ENCODE measurements at places on chromosomes 13 and 19.

- no peak for DNase-seq
These were observed 38.7 kb downstream of the ELF1 start for GRCh38 chr13:40980461-40980860.

DNA sequence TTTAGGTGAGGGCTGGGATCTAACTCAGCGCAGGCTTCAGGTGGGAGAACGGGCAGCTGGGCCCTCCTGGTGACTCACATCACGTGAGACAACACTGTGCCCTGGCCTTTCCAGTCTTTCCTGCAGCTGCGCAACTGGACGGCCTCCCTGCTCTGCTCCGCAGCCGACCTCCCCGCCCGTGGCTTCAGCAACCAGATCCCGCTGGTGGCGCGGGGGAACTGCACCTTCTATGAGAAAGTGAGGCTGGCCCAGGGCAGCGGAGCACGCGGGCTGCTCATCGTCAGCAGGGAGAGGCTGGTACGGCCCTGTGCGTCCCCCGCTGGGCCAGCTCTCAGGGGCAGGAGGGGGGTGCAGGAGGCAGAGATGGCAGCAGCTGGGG, 8.8 kb downstream of the SPPL2B start:
- DNase-seq = no peak

GRCh38 chr19:44303976-44304568, 753 bp downstream of the ZNF235 start:
- no peak for DNase-seq

GRCh38 chr13:27962982-27963381, 6.1 kb downstream of the CDX2 start:
- DNase-seq = no peak

DNA sequence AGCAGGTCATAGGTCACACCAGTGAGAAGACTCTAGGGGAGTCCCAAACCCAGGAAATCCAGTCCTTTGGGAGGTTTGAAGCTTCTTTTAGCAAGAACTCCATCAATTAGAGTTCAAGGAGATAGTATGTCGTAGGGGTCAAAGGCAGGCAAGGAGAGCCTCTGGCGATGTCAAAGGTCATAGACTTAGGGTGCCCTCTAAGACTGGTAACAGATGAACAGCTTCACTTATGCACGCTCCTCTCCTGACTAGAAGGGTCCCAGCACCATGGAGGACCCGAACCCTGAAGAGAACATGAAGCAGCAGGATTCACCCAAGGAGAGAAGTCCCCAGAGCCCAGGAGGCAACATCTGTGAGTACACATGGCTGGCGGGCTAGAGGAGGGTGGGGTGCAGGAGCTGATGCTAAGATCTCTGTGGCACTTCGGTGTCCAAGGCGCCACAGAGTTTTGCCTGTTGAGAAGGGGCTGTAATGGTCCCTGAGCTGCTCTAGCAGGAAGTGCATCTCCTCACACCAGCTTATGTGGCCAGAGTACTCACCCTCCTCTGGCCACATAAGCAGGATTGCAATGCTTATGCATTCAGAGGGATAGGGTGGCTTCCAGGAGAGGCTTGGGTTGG, 557 bp downstream of the ZNF576 start:
- DNase-seq = no peak

GRCh38 chr13:24253520-24254145, 55.7 kb upstream of the C1QTNF9 start:
- DNase-seq = no peak

GRCh38 chr13:30415430-30416030, 6.8 kb upstream of the UBE2L5 start:
- DNase-seq = no peak

- no peak for DNase-seq
These were observed 383.4 kb downstream of the IRS2 start for GRCh38 chr13:109403012-109403421.

- DNase-seq = no peak
These were observed 5.9 kb downstream of the ANO8 start for GRCh38 chr19:17328517-17329365.

DNA sequence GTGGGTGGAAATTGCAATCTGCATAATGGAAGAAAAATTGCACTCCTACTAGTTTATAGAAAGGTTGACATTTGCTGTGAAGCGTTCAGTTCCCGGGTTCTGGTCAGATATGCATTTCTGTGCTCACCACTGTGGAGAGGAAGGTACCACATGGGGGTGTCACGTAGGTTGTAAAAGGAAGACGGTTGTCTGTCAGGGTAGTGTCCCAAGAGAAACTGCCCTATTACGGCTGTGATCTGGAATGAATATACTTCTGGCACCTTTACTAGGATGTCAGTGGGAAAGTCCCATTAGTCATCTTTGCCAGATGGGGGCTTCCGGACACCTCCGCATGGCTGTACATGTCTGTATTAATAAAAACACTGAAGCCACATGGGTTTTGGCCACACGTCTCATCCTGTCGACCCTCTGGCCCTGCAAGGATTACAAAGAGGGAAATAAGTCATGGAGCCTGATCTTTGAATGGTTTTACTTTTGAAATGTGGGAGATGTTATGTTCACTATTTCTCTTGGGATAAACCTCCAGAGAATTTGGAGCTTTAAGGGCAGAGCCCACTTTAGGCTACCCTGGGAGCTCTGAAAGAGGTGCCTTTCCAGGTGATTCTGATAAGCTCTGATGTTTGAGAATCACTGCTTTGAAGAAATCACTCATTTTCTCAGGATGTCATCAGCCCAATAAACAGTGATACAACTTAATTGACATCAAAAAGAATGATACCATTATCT, 133.9 kb downstream of the AKAP11 start:
- no peak for DNase-seq

DNA sequence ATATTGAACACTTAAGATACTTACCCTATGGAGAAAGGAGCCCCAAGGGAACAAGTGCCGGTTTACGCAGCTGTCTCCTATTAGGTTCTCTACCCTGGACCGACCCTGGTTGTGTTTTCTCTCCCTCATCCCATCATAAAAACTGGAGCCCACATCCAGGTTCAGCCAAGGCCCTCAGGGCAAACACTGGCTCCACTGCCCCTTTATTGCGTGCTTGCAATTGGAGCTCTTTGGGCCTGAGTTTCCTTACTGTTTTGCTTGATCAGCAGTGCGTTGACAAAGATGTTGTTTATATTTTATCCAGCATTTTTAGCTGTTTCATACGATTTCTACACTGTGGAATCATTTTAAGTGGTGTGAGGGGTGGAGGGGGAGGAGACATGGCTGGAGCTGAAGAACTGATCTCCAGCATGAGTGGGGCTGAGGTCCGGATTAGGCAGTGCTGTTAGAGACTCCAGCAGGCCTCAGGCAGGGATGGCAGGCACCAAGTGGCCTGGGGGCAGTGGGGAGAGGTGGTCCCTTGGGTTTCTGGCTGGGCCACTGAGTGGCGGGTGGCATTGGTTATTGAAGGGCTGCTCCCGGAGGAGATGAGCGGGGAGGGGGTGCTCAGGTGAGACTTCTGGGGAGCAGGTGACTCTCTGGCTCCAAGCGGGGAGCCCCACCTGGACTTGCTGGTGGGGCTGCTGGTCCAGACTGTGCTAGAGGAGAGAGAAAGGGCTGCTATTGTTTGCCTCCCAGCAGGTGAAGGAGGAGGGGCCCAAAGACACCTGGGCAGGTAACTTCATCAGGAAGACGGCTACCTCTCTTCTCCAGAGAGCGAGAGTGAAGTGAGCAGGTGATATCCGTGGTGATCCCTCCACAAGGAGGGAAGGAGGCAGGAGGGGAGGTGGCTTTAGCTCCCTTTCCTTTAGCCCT, 62.4 kb upstream of the RNF113B start:
- no peak for DNase-seq

DNA sequence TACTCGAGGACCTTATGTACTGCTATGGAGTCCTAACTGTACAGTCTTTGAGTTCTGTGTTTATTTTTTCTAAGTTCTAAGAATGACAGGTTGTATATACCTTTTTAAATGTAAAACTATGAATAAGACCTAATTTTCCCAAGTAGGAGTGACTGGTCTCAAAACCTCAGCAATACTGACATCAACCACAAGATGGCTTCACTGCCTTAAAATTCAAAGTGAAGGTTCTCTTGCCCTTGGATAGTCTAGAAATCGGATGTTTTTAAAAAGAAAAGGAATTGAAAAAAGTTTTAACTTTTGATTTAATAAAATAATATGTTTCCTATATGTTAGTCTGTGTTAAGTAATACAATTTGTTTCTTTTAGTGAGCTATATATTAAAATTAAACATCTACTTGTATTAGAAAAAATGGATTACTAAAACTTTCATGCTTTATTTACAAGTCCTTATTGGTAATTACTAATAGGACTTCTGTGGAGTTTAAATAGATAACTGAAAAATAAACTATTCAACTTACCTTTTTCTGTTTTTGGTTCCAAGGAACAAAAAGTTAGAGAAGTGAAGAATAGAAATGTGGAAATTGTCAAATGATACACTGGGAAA, 52.0 kb downstream of the TDRD3 start:
- DNase-seq = peak; percentile 29

GRCh38 chr19:22606212-22606553, 27.9 kb upstream of the ZNF492 start:
- DNase-seq = no peak

DNA sequence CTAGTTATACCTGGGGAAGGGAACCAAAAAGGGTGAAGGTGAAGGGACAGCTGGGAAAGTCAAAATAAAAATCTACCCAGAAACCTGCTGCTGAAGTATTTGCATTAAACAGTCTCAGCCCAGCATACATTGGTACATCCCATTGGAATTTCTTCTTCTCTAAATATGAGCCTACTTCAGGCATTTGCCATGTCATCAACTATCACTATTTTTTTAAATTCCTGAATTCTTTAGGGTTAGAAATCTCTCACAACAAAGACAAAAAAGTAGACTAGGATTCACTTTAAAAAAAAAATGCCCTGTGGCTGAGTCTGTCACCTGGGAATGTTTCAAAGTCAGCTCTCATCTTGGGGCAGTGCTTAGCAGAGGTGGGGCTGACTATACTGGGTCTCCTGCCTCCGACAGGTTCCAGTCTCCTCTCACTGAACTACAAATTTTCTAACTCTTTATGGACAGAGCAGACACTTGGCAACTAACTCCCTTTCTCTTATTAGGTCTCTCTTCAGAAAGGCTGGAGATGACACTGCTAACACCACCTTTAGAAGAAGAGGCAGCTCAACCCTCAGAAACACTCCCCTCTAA, 141.2 kb downstream of the LHFPL6 start:
- no peak for DNase-seq

GRCh38 chr13:30241532-30241931, 65.8 kb downstream of the KATNAL1 start:
- DNase-seq = no peak

GRCh38 chr13:27372896-27373295, 51.5 kb upstream of the GTF3A start:
- DNase-seq = no peak

Data from iPS DF 6.9 (cell line).